Foreskin keratinocyte (primary cell): ENCODE measurements at places on chromosomes 13 and 19. TPM values are rescaled to one million over a fixed set of nuclear protein-coding genes. Genes with fewer than 3 reads are reported as not detected.
A peak's percentile ranks its signal among the peaks of the same experiment; 100 is the strongest.

- DNase-seq: no peak
These were observed 1.2 kb upstream of the KLF16 start for GRCh38 chr19:1864480-1865171.

GRCh38 chr19:47633517-47633916 is 24.6 kb downstream of the BICRA start:
- DNase-seq: peak; percentile 69

DNA sequence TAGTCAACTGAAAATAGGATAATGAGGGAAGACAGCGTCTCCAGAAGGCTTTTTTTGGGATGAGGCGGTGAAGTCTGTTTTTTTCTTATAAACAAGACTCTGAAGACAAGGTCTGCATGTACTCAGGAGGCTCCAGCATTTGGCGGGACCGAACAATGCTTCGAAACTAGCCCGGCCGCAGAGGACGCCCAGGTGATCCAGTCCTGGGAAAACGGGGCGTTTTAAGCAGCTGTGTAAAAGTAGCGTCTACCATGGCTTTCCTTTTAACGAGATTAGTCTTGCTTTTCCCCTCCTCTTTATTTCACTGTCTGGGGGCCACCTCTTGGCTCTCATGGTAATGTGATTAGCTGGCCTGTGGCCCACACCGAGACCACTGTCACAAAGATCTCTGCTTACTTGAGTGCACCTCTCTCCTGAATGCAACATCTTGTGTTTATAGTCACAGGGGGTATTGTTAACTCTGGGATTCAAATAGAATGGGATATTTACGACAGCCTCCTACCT is 29.4 kb upstream of the GTF3A start:
- no peak for DNase-seq

DNA sequence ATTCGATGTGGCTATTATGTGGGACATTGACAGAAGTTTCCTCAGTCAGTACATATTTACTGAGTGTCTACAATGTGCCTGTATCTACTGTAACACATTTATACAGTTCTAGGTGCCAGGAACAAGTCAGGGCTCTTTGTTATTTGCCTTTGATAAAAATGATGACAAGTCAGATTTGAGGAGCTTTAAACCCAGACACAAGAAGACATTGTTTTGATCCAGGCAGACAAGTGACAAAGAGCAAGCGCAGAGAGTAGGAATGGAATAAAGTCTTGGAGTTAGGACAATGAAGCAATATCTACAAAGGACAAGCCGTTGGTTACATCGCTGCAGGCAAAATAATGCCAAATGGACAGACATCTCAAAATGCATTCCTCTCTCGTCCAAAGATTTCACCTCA is 70.1 kb downstream of the ITGBL1 start:
- no peak for DNase-seq

DNA sequence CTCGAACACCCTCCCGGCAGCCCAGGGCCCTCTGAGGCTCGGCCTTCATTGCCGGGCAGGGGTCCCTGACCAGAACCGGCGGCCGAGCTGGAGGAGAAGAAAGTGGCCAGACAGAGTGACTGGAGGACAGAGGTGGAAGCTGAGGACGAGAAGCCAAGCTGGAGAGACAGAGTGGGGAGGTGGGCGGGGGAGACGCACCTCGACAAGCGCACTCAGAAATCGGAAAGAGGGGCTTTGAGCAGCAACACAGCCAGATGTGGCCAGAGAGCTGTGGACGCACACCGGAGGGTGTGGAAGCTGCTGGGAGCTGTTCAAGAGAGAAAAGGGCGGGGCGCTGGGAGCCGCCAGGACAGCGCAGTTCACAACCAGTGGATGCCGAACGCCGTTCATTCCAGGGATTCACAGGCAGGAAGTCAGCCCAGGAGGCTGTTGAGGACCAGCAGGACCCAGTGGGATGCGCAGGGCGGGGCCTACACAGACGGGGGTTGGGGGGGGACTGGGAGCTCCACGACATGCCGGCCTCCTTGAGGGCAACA is 28.2 kb upstream of the C13orf46 start:
- no peak for DNase-seq

- no peak for DNase-seq
These were observed 9.5 kb upstream of the ERVV-1 start for GRCh38 chr19:53004242-53004641.

DNA sequence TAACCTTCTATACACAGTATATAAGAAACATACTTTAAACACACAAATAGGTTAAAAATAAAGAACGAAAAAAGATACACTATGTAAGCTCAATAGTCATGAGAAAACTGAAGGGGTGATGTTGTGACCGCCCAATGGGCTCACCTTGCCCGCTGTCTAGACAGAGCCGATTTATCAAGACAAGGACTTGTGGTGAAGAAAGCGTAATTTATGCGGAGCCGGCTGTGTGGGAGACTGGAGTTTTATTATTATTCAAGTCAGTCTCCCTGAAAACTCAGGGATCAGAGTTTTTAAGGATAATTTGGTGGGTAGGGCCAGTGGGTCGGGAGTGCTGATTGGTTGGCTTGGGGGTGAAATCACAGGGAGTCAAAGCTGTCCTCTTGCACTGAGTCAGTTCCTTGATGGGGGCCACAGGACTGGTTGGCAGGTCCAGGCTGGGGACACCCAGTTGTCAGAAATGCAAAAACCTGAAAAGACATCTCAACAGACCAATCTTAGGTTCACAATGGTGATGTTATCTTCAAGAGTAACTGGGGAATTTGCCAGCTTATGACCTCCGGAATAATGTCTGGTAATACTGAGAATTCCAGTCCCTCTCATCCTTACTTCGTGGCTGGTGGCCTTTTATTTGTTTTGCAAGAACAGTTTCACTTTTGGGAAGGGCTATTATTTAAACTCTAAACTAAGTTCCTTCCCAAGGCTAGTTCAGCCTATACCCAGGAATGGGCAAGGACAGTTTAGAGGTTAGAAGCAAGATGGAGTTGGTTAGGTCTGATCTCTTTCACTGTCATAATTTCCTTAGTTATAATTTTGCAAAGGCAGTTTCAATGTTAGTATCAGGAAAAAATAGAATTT is 96.6 kb downstream of the UBL3 start:
- DNase-seq: no peak

DNA sequence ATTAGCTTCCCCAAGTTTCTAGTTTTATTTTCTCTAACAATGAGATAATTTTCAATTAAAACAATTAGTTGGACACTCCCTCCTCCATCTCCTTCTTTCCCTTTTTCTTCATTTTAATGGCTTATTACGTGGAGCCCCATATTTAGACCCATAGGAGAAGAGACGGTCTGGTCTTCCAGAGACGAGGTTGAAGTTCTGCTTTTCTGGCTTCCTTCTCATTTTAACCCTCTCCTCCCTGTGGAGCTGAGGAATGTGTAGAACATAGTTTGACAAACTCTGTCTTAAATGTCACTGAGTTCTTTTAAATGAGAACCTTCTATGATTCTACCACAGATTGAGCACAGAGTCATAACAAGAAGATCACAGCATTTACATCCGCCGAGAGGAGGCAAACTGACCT is 86.8 kb downstream of the EDNRB start:
- no peak for DNase-seq

DNA sequence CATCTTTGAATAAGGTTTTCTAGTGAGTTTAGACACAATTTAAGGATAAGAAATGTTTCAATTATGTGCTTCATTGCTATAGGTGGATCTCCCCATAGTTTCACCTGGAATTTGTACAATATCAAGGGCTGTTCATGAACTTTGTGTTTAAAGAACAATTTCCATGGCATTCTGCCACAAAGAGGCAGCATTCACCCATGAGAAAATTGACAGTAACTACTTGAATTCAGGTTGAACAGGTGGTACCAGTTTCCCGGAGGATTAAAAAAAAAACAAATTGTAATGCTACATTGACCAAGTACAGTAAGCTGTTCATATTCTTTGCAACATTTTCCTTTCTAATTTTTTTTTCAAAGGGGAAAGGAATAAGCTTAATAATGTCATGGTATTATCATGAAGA is 9.1 kb downstream of the SLITRK5 start:
- peak; percentile 64 for DNase-seq

GRCh38 chr19:19105365-19106055 is 32.8 kb downstream of the TMEM161A start:
- peak; percentile 57 for DNase-seq

DNA sequence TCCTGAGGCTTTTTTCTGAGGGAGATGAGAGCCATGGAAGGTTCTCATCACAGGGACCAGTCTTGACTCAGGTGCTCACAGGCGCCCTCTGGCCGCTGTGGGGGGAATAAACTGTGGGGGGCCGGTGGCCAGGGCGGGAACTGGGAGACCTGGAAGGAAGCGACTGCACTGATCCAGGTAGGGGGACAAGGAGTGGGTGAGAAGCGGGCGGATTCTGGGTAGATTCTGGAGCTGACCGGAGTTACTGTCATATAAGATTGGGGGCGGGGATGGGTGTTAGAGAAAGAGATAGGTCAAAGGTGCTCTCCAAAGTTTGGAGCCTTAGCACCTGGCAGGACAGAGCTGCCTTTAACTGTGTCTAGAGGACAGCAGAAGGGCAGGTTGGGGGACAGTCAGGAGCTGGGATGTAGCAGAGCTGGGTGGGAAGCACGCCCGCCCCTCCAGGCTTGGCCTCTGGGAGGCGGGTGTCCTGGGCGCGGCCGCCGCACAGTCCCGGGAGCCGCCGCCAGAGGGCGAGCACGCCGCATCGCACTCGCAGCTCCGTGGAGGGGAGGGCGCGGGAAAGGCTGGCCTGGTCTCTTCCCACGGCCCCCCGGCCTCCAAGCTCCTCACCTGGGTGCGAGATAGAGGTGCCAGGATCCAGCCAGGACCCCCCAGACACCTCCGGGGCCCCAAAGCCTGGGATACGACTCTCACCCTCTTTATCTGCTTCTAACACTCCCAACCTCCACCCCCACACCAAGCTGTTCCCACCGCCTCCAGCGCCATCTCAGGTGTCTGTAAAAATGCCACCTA is 4.2 kb upstream of the DAND5 start:
- DNase-seq: peak; percentile 57

GRCh38 chr13:57063007-57063406 is 77.7 kb upstream of the PRR20A start:
- DNase-seq: no peak

DNA sequence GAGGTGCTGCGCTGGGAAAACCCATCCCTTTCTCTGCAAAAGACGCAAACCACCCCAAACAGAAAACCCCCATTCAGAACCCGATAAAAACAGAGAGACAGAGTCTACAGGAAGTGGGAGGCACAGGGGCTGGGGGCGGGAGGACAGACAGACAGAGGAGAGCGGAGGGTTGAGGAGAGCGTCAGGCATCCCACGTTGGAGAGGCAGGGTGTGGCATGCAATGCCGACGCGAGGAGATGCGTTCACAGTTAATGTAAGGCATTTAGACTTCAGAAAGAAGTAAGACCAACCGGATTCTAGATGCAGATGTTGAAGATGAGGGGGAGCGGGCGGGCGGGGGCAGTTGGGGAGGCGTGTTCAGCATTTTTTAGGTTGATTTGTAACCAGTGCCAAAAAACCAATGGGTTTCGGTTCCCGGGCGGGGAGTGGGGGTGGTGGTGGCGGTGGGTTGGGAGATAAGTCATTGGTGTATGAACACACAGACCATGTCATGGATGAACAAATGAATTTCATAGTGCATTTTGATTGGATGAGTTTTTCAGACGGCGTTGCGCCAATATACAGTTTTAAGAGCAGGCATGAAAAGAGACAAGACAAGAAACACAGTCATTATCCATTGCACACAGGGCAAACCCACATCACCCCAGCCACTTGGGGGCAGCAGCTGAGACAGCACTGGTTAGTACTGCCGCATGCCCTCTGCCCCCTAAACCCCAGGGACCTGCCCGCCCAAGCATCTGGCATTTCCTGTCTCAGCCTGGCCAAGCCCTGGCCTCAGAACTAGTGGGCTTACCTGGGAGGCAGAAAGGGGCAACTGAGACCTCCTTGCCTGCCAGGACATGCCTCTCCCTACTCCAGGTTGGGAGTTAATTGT is 91.3 kb downstream of the IER2 start:
- no peak for DNase-seq

DNA sequence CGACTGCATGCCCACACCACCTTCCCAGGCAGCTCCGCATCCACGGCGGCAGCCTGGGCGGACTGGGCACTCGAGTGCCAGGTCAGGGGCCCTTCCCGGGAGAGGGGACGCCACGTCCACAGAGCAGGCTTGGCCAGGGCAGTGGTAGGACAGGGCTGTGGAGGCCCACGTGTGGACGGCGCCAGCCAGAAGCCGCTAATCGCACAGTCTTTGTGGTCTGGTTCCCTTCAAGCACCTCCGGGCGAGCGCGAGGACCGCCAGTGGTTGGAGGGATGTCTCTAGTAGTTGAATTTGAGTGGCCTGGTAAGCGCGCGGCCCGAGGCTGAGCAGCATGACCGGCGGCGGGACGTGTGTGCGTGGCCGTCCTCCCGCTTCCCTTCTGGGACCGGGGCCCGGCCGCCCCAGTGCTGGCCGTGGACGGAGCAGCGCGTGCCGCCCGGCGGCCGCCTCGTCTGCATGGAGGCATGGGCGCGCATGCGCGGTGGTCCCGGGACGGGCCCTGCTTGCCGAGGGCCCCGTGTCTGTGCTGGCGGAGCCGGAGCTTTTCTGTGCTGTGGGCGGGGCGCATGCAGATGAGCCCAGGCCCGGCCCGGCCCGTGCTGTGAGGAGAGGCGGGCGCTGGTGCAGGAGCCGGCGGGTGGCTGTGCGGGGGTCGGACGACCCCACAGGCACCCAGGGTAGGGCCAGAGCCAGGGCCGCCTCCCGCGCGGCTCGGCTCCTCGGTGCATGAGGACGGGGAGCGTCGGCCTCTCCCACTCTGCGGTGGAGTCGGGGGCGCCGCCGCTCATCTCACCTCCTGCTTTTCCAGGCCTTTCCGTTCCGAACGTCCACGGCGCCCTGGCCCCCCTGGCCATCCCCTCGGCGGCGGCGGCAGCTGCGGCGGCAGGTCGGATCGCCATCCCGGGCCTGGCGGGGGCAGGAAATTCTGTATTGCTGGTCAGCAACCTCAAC is 8.6 kb downstream of the PTBP1 start:
- no peak for DNase-seq

- no peak for DNase-seq
These were observed 79.4 kb upstream of the VSTM2B start for GRCh38 chr19:29446361-29446760.

GRCh38 chr13:22173610-22174009 is 502.7 kb downstream of the FGF9 start:
- peak; percentile 20 for DNase-seq

DNA sequence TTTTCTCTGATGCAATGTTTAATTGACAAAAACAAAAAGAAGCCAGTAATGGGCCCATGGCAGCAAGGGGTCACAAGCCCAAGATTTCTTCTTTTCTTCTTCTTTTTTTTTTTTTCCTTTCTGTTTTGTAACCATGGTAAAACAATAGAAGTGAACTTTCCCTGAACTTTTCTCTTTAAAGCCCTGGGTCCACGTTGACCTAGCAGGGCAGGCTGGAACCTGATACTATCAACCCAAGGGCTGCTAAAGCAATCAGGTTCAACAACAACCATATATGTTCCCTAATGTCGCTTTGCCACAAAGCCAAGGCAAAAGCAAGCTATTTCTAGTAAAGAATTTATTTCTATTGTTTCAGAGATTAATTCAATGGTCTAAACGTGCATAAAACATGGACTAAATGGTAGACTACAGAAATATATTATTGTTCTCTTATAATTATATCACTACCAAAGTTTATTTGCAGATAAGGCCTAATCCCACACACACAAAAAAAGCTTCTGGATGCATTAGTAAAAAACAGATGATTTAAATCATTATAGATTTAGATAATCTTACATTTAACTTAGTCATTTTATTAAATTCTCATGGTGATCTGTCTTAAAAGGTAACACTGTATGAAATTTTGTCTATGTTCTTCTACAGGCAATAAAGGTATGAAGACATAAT is 153.9 kb downstream of the DACH1 start:
- no peak for DNase-seq

The CCDC169 gene
- total RNA-seq: 0.17 and 0.25 TPM in 2 replicates

The SBSN gene
- 4.8 and 5.7 TPM in 2 replicates for total RNA-seq

The SLC25A41 gene
- 0.14 and 0.20 TPM in 2 replicates for total RNA-seq

The ZNF417 gene
- total RNA-seq: 6.5 and 7.3 TPM in 2 replicates

The FFAR3 gene
- total RNA-seq: not detected in 2 replicates

The EPS8L1 gene
- total RNA-seq: 16.6 and 30.2 TPM in 2 replicates

The VSTM1 gene
- not detected in 2 replicates for total RNA-seq

The POLD1 gene
- 76.2 and 89.1 TPM in 2 replicates for total RNA-seq
